ENCODE measurements at places on chromosomes 4 and X.
A peak's percentile ranks its signal among the peaks of the same experiment; 100 is the strongest.

DNA sequence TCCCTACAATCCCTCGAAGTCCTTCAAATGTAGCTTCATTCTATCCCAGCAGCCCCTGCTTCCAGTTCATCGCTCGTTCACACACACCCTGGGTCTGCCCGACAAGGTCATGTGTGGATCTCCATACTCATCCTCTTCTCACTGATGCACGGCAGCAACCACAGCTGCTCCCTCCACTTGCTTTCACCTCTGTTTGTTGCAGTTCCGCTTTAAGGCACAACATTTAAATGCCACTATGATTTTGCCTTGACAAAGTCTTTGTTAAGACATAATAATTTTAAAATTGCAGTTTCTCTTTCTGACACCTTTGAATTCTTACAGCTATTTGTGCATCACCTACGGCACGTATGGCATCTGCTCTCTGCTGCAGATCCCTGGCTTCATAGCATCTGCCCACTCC is 1.8 kb downstream of the ODAPH start:
- DNase-seq: no peak

DNA sequence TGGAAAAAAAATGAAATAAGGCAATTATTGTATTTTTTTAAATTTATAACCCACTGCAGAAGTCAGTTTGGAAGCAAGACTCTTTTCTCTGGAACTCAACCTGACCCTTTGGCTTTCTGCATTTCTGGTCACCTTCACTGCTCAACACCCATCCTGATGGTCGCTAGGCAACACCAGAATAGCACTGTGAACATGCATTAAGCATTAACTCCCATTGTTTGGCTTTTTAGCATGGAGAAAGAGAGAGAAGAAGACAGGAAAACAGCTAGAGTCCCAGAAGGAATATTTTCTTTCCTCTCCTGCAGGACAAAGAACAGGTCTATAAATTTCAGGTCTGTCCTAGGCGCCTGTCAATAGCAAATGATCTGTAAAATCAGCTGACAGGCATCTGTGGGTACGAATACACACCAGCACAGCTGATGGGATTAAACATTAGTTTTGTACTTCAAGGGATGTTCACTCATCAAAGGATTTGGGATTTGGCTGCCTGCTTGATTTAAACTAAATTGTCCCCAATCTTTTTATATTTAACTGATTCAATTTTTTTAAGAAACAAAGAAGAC is 137.2 kb upstream of the ETNPPL start:
- no peak for DNase-seq

DNA sequence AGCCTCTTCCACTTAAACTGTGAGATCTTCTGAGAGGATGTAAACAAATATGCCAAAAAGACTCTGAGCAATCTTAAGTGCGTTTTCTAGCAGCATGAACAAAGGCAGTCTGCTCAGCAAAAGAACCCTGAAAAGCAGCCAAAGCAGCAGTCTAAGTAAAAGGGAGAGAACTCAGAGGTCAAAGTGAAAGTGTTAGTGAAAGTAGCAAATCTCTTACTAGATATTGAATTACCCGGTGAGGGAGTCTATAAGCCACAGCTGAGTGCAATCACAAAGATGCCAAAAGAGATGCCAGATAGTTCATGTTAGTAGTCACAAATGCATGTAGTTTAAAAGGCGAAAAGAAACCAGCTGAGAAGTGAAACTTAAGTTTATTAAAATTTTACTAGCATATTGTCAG is 7.9 kb upstream of the GNRHR start:
- no peak for DNase-seq

DNA sequence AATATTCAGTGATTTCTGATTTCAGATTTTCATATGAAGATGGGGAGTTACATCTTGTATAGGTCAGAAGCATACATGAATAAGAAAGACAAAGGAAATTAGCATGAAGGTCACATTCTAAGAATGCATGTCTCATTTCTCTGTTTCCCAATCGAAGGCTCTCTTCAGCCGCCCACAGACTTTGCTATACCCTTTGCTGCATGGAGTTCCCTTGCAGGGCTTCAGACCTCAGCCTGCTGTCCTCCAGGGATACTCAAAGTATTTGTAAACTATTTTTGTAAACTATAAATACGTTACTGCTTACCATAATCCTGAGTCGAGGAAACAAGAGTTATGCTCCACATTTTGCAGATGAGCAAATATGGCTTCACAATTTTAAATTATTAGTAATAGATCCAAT is 738.4 kb downstream of the PCDH18 start:
- no peak for DNase-seq

DNA sequence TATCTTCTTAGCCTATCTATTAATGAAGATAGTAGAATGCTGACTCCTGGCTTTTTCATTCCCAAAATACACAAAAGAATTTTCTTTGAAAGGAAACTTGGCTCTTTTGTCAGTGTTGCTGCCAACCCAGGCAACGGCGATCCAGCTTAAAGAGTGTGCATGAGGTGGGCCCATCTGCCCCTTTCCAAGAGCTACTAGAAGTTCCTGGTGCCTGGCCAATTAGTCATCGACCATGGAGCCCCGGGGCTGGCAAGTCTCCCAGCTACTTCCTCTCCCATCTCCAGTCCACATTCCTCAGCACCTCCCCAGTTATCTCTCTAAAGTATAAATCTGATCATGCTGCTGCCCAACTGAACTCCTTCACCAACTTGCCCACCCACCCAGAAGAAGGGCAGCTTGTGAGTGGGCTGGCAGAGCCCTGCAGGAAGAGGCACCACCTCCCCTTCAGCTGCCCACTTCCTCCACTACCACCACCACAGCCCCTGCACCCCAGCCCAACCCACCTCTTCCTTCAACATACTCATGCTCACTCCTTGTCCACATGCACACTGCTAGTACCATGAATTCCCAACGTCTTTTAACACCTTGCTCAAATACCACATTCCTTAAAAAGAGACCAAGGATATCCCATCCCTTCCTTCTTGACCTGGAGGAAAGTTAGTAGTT is 158.2 kb upstream of the MAP3K15 start:
- no peak for DNase-seq

DNA sequence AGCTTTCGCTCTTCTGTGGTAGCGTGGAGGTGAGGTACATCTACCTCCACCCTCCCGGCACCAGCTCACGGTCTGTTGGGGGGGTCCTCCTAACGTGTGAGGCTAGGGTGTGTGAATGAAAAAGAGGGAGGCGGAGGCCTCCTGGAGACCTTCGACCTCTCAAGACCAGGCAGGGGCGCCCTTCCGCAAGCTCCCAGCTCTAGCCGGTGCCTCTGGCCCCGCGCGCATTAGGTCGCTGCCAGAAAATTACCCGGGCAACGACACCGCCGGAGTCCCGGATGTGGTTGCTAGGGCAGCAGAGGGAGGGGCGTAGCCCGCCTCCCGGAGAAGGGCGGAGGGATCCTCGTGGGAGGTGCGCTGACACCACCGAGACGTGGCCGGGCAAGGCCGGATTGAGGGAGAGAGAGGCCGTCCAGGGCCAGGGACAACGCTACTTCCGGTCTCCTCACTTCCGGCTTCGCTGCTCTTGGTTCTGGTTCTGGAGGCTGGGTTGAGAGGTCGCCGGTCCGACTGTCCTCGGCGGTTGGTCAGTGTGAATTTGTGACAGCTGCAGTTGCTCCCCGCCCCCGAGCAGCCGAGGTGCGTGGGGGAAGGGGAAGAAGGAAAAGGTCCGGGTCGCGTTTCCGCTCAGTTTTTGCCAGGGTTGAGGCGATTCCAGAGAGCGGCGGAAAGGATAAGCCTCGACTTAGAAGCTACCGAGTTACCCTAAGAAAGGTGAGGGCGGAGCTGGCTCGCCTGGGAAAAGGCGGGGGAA is at the start of the genes ARFIP1 and TIGD4:
Gene ARFIP1 (plus strand): TSS at position 442 of the 754 bp plus-strand sequence. CDS start 49,680 bp downstream, outside the sequence.
Gene TIGD4 (minus strand): TSS at position 218 of the 754 bp plus-strand sequence. CDS start 8,726 bp downstream, outside the sequence.
- DNase-seq: peak; percentile 97

GRCh38 chr4:66475596-66475995 is 805.3 kb upstream of the EPHA5 start:
- DNase-seq: no peak

DNA sequence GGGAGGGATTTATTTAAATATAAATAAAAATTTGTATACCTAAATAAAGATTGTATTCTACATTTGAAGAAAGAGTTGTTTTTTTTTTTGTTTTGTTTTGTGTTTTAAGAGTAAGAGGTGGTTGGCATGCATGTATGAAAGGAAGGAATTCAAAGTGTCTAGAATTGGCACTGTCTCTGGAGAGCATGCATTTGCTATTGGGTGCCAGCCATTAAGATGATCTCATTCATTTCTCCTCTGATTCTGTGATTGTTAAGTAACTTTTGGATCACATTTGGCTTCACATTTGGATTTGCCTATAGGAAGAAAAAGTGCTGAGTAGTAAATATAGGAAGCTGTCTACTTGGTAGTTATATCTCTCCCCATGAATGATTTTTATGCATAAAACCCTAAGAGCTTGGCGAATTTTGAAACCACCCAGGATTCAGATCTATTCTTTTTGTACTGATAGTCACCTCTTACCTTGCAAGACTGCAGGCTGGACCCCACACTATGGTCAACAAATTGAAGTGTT is 7.8 kb upstream of the BOD1L1 start:
- DNase-seq: no peak

DNA sequence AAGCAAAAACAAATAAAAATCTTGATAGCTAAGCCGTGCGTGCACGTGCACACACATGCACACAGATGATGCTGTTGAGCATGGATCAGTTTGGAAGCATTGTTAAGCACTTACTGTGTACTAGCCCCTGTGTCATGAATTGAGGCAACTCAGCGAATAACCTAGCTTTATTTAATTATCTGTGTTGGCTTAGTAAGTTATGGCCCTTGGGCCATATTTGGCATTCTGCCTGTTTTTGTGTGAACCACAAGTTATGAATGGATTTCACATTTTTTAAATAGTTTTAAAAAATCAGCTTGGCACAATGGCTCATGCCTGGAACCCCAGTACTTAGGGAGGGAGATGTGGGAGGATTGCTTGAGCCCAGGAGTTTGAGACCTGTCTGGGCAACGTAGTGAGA is 113.6 kb upstream of the CBLL2 start:
- no peak for DNase-seq

DNA sequence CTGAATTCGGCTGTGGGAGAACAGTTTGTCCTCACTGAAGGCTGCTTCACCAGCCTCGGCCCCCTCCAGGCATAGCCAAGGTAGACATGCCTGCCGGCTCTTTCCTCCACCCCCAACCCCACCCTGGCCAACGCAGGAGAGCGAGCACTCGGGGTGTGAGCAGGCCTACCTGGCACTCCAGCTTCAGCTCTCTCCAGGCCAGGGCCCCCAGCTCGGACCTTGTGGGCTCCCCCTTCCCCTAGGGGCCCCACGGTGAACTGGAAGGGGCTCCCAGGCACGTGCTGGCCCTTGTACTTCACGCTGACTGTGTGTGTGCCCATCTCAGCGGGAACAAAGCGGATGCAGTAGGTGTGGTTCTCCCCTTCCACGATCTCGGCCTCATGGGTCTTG is 22.4 kb downstream of the FLNA start:
- no peak for DNase-seq

- DNase-seq: no peak
These were observed 77.6 kb upstream of the ZNF518B start for GRCh38 chr4:10534820-10535219.

DNA sequence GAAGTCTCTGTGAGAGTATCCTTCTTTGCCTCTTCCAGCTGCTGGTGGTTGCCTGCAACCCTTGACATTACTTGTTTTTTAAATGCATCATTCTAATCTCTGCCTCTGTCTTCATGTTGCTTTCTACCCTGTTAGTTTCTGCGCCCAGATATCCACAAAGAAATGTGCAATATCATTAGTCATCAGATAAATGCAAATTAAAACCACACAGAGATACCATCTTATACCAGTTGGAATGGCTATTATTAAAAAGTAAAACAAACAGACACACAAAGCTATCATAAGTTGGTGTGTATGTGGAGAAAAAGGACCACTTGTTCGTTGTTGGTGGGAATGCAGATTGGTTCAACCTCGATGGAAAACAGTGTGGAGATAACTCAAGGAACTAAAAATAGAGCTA is 517.4 kb downstream of the FAT4 start:
- no peak for DNase-seq

DNA sequence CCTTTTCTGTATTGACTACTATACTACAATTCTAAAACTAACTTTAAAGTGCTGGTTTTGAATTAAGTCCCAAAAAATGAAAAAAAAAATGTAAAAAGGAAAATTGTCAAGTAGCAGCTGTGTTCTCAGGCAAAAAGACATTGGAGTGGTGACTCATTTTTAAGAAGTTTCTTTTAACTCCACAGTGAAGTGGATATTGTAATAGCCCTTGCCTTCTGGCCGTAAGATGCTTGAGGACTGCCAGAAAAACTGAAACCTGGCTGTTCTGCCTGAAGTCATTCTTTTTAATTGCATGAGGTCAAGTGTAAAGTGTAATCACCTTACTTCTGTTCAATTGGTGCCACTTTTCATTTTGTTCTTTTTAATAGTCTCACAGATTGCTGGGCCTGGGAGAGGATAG is 28.9 kb downstream of the SPANXD start:
- no peak for DNase-seq

DNA sequence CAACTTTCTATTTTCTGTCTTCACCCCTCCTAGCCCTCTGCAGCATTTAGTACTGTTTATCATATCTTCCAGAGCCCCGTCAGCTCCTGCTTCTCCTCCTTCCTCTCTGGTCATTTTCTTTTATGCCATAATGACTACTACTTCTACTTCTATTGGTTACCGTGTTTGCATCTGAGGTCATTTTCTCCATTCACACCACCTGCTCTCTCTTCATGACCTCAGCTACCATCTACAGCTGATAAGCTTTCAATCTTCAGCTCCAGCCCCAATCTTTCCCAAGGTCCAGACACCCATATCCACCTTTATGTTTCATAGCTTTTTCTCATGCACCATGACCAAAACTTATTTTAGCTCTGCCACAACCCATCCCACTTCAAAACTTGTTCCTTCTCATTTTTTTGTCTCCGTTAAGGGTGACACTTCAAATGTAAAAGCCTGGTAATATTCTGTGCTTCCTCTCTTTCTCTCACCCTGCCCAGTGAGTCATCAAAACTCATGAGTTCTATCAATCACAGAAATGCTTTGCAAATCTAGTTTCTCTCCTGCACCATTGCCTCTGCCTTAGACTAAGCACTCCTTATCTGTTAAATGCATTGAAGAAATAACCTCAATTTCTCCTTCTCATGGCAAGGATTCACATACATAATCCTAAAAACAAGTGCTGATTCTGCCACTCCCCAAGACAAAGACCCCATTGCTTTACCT is 71.3 kb upstream of the IQCM start:
- no peak for DNase-seq

DNA sequence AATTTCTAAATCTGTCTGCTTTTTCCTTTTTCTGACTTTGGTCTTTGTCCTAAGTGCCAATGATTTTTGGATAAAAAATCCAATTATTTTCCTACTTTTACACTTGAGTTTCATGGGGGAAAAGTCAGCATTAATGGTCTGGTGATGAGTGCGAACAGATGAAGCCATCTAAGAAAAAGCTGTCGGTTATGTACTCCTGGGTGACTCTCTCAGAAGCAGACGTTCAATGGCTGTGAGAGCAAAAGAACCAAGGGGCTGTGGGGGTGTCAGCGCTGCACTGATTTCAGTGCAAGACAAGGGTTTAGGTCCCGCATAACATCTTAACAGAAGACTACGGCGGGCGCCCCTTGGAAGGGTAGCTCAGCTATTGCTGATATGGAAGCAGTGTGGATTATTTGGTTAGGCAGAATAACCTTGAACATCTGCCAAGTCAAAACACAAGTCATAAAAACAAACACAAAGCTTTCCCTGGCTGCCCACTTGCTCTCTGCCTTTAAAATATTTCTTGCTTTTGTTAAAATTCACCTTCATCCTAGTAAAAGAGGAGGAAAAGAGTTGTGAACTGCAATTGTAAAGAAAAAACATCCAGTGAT is 240.5 kb downstream of the MAML3 start:
- no peak for DNase-seq

Measured in cerebellar nuclear complex (tissue), 1 donor.